ENCODE measurements at places on chromosomes 5 and 9.

DNA sequence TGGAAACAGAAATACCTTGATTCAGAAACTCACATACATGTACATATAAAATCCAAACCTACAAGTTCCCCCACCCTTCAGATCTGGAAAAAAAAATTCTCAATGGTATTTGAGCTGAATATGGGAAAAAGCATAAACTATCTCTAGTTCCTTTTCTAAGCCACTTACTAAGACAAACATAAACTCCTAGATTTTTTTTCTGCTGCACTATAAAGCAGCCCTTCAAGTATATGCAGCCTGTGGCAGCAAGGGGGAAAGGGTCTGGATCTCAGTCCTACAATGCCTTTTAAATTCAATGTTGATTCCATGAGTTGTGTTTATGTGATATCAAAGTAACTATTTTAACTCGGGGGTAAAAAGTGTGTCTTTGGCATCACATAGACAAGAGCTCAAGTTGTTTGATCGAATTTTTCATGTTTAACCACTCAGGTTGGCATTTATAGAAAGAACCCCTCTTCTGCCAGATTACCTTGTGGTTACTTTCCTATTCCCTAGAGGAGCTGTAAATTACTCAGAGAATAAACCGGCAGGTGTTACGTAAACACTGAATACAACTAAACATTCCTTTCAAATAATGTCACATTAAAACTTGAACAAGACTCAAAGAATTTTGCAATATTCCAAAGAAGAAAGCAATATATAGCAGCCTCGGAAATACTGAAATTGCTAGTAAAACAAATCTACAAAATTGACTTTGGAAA is 91.8 kb upstream of the FER start:
- peak; percentile 59 for DNase-seq

GRCh38 chr5:164181604-164182003 is 676.2 kb downstream of the MAT2B start:
- no peak for DNase-seq

GRCh38 chr5:175803736-175804454 is 67.5 kb upstream of the CPLX2 start:
- DNase-seq = no peak

DNA sequence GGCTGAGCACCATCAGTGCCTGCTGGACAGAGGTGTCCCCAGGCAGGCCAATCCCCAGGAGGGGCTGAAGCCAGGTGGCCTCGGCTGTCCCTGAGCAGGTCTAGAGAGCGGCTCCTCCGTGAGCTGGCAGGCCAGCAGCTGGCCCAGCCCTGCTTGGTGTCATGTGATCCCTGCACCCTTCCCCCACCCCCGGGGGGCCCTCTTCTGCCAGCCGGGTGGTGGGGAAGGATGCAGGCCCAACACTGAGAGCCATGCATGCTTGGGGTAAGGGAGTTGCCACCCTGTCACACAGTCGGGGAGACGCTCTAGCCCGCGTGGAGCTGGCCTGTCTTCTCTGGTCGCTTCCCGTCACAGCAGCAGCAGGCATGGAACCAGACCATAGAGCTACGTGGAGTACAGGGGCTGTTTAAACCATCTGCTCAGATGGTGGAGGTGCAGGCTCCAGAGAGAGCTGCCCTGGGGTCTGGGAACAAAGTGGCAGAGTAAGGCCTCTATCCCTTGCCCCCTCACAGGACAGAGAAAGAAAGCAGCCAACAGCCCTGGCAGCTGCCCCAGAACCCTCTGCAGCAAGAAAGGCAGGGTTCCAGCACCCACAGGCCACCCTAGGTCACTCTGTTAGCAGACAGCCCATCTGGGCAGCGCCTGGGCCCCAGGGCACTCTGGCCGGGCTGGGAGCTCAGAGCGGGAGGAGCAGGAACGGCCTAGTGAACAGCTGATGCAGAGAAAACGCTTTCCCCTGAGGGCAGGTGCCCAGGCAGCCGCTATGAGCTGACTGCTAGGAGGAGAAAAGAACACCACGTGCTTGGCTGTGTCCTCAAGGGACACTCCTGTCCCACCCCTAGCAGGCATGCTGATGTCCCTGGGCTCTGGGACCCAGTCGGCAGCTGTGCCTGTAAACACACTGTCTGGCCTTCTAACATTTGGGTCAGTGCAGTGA is 6.8 kb downstream of the RALGDS start:
- DNase-seq = no peak

DNA sequence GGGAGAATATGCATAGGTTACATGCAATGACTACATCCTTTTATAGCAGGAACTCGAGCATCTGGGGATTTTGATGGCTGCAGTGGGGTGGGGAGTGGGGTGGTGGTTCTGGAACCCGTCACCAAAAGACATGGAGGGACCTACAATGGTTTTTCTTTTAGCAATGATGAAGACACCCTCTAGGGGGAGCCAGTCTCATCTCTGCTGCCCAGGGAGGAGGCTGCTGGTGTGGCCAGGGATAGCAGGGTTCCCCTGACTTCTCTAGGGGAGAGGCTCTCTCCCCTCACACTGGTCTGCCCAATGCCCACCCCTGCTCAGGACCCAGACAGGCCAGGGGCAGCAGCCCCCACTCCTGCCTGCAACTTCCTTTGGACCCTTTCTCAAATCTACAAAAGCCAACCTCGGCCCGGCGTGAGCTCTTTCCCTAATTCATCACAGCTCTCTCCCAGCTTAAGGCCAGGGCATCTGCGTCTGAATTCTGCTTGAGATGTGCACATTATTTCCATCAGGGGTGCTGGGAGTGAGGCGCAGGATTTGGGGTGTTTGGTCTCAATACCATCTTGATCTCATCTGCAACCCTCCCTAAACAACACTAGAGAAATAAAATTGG is 73.6 kb upstream of the RETREG1 start:
- peak; percentile 23 for DNase-seq

- DNase-seq = no peak
Measured at GRCh38 chr5:93573354-93574351, 7.4 kb downstream of the NR2F1-AS1 start.

- no peak for DNase-seq
Measured at GRCh38 chr5:124941051-124942049, 194.9 kb upstream of the ZNF608 start.

DNA sequence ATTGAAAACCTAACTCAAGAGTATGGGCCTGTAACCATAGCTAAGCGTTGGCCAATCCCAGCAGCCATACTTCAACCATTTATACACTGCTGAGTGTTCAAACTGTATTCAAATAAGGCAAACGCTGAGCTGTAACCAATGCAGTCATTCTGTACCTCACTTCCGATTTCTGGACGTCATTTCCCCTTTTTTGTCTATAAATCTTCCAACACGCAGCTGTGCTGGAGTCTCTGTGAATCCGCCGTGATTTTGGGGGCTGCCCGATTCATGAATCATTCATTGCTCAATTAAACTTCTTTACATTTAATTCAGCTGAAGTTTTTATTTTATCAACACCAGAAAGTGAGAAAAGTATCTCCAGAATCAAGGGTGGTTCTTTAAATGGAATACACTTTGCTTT is 31.7 kb downstream of the MTX3 start:
- no peak for DNase-seq

GRCh38 chr5:27257696-27258095 is 219.3 kb upstream of the CDH9 start:
- no peak for DNase-seq

GRCh38 chr5:97037819-97038218 is 101.9 kb downstream of the LNPEP start:
- no peak for DNase-seq

- no peak for DNase-seq
Measured at GRCh38 chr9:614431-614830, 227.1 kb upstream of the DMRT1 start.

GRCh38 chr9:3497857-3498256 is 27.9 kb downstream of the RFX3 start:
- DNase-seq = no peak

Data from astrocyte of the cerebellum (primary cell).